ENCODE measurements at places on chromosomes 2 and 18. TPM values are rescaled to one million over a fixed set of nuclear protein-coding genes. Genes with fewer than 3 reads are reported as not detected.

DNA sequence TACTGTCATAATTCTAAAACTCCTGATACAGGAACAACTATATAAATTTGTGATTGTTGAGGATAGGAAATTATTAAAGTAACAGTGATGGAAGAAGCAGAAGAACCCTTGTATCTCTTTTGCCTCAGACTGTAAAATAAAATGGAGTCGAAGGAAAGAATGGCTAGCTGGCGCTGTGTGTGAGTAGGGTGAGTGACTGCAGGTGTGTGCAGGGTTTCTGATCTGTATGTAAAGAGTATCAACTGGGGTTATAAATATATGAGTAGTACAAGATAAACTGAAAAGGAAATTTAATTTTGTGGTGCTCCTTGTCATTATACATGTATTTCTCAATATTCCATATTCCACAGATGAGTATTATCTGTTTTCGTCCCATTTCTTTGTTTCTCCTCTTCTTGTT, 15.2 kb downstream of the POLI start:
- no peak for DNase-seq

GRCh38 chr2:202377207-202377761, 1.2 kb downstream of the BMPR2 start:
- peak; percentile 80 for DNase-seq

GRCh38 chr2:69018678-69019095, 5.7 kb downstream of the ANTXR1 start:
- DNase-seq: no peak

DNA sequence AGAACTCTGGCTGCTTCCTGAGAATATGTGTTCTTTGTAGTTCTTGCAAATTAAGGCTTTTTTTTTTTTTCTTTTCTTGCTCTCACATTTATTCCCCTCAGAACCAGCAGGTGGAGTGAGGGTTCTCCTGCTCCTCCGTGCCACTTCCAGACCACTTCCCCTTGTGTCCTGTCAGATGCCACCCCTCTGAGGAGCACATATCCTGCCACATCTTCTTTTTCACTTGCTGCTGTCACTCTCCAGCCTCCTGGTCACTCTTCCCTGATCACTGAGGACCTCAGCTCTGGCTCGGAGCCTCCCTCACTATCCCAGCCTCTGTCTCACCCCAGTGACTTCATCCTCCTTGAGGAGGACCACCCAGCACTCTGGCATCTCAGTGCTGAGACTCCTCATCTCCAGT, 100.5 kb downstream of the TACR1 start:
- DNase-seq: no peak

- no peak for DNase-seq
Measured at GRCh38 chr2:60262178-60262577, 291.3 kb downstream of the BCL11A start.

DNA sequence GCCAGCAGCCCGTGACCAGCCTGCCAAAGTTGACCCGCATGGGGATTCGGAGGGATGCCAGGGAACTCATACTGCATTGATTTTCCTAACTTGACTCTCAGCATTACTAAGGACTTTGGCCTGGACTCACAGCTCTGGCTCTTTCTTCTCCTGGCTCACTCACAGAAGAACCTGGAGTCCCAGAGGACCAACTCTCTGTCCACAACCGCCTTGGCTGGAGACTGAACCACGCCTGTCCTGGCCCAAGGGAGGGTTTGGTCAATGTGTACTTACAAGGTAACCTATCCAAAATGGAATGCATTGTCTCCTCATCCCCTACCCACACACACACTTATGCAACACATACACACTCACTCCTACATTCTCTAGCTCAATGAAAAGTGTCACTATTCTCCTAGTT, 135.6 kb upstream of the KLHL29 start:
- no peak for DNase-seq

- no peak for DNase-seq
Measured at GRCh38 chr2:72555943-72556342, 269.9 kb downstream of the EXOC6B start.

GRCh38 chr2:140586379-140586778, 1544.4 kb downstream of the LRP1B start:
- DNase-seq: no peak

- no peak for DNase-seq
Measured at GRCh38 chr18:48477348-48477747, 61.5 kb upstream of the CTIF start.

- DNase-seq: no peak
Measured at GRCh38 chr2:52810460-52810859, 957.1 kb upstream of the CHAC2 start.

GRCh38 chr2:166361351-166362153, 14.2 kb downstream of the SCN9A start:
- no peak for DNase-seq

- no peak for DNase-seq
Measured at GRCh38 chr2:119233326-119234020, 9.8 kb downstream of the STEAP3 start.

GRCh38 chr2:216379977-216380376, 7.7 kb upstream of the MARCHF4 start:
- DNase-seq: no peak

DNA sequence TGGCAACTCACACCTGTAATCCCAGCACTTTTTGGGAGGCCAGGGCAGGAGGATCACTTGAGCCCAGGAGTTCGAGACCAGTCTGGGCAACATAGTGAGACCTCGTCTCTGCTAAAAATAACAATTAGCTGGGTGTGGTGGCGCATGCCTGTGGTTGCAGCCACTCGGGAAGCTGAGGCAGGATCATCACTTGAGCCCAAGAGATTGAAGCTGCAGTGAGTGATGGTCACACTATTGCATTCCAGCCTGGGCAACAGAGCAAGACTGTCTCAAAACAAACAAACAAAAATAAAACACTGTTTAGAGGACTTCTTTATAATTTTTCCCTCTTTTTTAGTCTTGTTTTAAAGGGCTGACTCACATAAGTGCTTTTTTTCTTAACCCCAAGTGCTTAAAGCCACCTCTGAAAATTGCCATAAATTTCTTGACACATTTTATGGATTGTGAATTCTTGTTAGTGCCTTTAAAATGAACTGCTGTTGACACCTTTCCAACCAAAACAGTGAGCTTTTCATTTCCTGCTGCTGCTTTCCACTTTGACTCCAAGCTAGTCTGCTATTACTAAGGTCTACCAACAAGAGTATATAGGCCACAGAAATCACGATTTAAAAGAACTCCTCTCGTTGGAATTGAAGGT, 41.7 kb downstream of the CYP20A1 start:
- DNase-seq: no peak

Gene CHRND
- total RNA-seq: not detected

Gene GALNT5
- total RNA-seq: 40.2 TPM

Gene PDE11A
- not detected for total RNA-seq

Gene GKN1
- total RNA-seq: not detected

Gene NPAS2
- 11.4 TPM for total RNA-seq

Gene CNGA3
- 0.17 TPM for total RNA-seq
